NCI-H510A (cell line): ENCODE measurements at places on chromosomes 2 and 18.

DNA sequence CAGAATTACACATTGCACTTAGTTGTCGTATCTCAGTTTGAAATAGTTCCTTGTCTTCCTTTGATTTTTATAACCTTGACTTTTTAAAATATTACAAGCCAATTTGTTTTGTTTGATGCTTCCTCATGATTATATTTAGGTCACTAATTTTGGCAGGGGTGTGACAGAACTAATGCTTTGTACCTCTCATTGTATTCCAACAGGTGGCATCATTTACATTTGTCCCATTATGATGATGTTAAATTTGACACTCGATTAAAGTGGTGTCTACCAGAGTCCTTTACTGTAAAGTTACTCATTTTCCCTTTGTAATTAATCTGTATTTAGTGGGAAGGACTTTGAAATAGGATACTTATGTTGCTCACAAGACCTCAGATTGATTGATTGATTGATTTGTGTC, 21.5 kb upstream of the MFSD2B start:
- no peak for DNase-seq

GRCh38 chr2:217494557-217494956, 508.2 kb downstream of the TNS1 start:
- DNase-seq = no peak

- no peak for DNase-seq
These were observed 1040.3 kb downstream of the SOCS6 start for GRCh38 chr18:71329114-71329513.

GRCh38 chr2:232672588-232672987, 24.5 kb upstream of the GIGYF2 start:
- DNase-seq = no peak

DNA sequence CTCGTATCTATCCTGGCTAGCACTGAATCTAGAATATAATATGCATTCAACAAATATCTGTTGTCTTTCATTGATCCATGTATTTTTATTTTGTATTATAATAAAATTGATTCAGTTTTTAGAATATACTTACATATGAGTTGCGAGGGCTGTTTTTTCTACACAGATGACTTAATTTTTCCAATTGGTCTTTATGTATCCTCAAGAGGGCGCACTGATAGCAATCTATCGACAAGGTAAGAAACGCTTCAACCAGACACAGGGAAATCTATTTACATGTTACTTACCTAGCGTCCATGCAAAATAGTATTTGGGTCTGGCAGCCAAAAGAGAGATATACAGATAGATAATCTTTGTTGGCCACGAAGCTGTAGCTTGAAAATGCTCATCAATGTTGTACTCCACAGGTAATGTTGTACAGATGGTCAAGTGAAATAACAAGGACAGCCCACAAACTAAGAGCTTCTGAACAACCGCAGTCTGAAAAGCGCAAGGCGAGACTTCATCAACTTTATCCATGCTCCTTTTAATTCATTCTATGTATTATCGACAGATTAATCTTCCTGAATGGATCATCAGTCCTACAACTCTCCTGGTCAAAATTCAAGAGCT, 35.5 kb upstream of the KIDINS220 start:
- DNase-seq = no peak

DNA sequence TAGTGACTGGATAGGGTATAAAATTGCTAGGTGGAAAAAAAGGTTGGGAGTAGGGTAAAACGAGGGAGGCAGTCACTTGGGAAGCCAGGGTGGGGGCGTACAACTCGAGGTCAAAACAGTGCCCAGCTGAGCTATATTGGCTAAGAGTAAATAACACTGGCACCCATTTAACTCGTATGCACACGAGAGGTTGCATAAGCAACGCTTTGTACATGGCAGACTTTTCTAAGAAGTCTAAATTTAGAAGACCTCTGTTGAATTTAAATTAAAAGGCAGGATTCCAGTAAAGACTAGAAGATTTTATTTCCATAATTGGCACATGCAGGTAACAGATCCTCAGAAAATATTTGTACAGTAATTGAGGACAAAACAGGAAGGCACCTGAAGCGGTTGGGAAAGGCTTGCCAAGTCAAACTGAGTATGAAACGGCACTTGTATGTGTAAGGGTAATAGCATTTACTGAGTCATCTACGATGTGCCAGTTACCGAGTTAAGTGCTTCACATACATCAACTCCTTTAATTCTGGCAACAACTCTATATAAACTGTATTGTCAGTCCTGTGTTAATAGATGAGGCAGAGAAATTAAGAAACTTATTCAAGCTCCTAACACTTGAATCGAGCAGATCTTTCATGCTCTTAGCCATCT, 1.4 kb upstream of the MALT1 start:
- DNase-seq = peak; percentile 16
